ENCODE measurements at places on chromosomes 7 and 10.

DNA sequence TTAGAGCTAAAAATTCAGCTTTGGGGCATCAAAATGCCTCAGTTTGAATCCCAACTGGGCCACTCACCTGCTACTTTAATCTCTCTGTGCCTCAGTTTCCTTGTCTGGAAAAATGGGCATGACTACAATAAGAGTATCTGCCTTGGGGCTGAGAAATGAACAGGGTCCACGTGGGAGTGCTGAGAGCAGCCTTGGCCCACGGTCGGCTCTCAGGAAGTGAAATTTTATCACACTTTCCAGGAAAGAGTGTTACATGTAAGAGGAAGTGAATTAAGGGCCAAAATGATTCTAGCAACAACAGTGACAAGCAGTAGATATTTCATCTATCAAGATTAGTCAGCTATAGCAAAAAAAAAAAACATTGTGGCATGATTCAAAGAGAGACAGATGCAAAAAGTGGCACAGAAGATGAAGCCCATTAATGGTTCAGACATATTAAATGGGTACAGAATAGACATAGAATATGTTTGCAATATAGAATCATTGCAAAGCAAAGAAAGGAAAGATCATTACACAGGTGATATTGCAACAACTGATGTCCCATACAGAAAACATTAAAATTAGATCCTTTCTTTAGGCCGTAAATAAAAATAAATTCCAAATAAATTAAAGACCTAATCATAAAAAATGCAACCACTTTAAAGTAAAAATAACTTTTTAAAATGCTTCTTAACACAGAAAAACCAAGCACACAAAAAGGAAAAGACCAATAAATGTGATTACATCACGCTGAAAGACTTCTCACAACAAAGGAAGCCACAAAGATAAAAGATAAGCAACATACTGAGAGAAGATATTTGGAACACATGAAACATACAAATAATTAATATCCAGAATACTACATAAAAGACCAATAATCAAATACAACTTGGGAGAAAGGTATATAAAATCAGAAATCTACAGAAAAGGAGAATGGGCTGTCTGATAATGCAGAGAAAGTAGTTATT is 4.3 kb downstream of the TMEM273 start:
- DNase-seq: peak; percentile 90

- DNase-seq: no peak
These were observed 53.3 kb downstream of the UNC5B start for GRCh38 chr10:71265618-71266146.

- DNase-seq: peak; percentile 15
These were observed 39.5 kb upstream of the ANKRD1 start for GRCh38 chr10:90960355-90960814.

DNA sequence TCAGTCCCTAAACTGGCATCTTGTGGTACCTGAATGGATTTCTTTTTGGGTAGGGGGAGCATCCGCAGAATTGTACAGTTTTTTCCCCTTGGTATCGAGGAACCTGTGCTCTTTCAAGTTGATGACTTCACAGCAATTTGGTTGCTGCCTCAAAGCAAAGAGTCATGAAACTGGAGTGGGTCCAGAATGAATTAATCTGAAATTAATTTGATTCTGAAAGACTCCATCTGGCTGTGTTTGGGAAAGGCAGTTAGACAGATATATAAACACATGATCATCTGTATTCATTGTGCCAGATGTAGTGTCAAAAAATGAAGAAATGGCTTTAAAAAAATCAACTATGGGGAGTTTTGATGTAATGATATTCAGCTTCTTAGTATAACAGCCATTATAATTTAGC is 136.1 kb downstream of the CELF2 start:
- DNase-seq: no peak

DNA sequence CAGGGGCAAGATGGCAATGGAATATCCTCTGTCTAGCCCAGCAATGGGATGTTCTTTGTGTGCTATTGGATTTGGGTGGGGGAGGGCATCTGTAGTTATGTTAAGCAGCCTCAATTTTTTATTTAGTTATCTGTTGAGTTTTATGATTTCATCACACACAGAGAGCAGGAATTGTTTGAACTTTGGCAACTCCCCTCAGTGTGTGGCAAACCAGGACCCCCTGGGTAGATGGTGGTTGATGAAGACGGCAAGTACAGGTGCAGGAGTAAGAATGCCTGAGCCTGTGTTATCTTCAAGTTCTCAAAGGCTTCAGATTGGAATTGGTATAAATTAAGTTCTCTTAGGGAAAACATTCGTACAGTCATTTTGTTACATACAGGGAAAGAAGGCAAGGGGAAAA is 142.4 kb upstream of the SAMD8 start:
- no peak for DNase-seq

GRCh38 chr7:29854257-29854938 is 48.1 kb downstream of the WIPF3 start:
- peak; percentile 42 for DNase-seq

- DNase-seq: no peak
These were observed 89.8 kb upstream of the COL1A2 start for GRCh38 chr7:94304878-94305277.

GRCh38 chr7:139896831-139897230 is 67.8 kb downstream of the TBXAS1 start:
- DNase-seq: no peak

- DNase-seq: no peak
These were observed 37.4 kb downstream of the RASGEF1A start for GRCh38 chr10:43229208-43230061.

DNA sequence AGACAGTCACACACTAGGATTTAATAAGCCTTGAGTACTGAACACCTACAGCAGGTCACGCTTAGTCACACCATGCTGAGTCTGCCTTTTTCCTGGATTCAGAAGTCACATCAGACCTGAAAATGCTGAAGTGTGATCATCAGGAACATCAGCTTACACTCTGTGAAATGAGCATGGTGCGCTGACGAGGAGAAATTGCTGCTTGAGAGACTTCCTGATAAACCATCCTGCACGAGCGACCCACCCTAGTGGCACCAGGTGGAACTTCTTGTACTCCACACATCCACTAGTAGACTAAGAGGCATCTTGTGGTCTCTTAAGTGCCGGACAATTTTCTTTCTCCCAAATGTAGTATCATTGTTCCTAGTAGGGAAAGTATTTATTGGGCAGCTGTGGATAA is 51.8 kb upstream of the MRLN start:
- no peak for DNase-seq

GRCh38 chr10:97937928-97938327 is 88.3 kb downstream of the GOLGA7B start:
- DNase-seq: no peak

DNA sequence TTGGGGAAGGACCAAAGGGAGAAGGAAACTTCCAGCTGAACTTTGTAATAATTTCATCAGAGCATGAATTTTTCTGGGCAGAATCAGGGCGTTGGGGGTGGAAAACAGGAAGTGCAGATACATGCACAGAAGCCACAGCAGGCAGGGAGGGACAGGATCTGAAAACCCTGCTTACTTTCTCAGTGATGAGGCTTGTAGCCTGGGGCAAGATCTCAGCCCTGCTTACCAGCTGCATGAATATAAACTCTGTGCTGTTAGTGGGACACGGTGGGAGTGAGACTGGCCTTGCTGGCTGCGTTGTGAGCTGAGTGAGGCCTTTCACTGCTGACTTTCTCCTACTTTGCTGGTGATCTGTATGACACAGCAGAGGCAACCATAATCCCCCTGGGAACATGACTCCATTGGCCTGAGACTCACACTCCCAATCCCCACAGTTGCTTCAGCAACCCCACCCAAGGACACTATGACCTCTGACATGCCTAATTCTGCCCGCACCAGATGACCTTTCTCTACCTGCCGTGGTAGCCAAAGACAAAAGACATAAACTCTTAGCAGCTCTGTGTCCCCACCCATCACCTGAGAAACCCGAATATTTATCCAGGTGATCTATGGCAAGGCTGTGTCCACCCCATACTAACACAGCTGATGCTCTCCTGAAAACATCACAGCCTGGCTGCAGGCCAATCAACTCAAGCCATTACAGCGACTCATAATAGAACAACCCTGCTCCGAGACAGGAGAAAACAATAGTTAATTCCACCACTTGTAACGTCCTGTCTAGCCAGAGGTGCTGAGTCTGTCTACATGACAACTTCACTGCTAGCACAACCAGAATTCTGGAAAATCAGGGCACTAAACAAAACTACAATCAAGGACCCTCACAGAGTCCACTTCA is 190.7 kb upstream of the CHRM2 start:
- DNase-seq: peak; percentile 56

DNA sequence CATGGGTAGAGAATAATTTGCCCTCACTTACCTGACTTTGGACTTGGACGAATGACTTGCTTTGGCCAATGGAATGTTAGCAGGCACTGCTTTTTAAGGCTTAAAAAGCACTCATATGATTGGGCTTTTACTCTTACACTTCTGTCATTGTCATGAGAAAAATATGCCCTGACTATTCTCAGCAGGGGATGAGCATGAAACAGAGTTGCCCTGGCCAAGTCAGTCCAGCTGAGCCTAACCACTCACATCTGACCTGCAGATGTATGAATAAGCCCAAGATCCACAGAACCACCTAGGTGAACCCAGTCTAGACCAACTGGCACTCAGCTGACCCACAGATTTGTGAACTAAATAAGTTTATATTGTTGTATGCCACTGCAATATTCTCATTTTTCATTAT is 573.5 kb downstream of the TNS3 start:
- no peak for DNase-seq

DNA sequence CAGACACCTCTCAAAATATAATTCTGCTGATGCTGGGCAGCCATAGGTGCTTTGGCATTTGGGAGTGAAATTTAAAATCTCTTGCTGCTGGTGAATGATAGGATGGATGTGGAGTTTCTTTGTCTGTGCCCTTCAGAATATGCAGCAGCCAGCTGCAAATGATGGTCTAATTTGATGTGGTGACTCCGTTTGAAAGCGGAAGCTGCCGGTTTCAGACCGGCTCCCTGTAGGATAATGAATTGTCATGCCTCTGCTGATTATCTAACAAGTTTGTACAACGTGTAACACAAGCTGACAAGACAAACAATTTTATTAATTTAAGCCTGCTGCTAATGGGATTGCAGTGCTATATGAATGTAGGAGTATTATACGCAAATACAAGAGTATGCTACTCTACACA is 103.5 kb downstream of the SND1 start:
- DNase-seq: peak; percentile 61

DNA sequence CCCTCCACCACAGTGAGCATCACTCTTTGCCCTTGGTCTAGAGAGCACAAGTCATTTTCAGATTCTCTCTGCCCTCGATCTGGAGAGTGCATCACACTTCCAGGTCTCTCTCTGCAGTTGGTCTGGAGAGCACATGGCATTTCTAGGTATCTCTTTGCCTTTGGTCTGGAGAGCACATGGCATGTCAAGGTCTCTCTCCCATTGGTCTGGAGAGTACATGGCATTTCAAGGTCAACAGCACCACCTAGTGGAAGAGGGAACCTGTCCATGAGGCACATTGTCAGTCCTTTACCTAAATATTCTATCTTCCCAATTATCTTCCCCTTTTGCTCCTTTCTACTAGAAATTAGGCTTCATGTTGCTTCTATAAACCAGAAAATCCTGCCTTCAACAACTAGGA is 1139.4 kb downstream of the XPNPEP1 start:
- DNase-seq: peak; percentile 35

- no peak for DNase-seq
These were observed 5.4 kb downstream of the CEP41 start for GRCh38 chr7:130435311-130435854.

DNA sequence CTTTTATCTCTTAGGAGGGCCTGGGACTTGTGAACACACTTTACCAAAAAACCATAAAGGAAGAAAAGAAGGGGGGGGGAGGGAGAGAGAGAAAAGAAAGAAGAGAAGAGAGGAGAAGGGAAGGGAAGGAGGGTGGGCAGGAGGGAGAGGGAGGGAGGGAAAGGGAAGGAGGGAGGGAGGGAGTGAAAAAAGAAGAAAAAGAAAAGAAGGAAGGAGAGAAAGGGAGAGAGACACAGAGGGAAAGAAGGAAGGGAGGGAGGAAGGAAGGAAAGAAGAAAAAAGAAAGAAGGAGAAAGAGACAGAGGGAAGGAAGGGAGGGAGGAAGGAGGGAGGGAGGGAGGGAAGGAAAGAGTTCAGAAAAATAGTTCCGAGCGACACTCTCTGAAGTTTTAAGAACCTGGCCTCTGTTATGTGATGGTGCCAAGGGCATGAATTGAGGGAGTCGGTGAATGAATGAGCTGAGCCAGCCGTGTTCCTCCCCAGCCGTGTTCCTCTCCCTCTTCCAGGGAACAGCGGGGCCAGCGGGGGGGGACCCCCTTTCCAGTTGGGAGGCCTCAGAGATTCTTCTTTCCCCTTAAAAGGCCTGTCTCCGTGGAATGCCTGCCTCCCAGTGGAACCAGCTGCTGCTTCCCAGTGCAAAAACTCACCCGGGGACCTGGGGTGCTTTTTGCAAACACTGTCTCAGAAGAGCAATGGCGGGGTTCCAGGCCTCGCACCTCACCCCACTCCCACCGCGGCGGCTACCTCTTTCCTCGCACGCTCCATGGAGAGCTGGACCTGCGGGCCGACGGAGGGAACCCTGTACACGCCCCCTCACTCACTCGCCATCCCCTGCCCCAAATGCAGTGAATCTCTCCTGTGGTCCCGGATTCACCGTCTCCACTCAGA is 84.1 kb downstream of the FOXL3 start:
- DNase-seq: no peak

- DNase-seq: no peak
These were observed 57.4 kb downstream of the PARP12 start for GRCh38 chr7:140005341-140005740.

GRCh38 chr10:110387983-110388686 is 83.4 kb upstream of the SMNDC1 start:
- DNase-seq: peak; percentile 50

- no peak for DNase-seq
These were observed 19.0 kb upstream of the PFKP start for GRCh38 chr10:3048119-3049019.

DNA sequence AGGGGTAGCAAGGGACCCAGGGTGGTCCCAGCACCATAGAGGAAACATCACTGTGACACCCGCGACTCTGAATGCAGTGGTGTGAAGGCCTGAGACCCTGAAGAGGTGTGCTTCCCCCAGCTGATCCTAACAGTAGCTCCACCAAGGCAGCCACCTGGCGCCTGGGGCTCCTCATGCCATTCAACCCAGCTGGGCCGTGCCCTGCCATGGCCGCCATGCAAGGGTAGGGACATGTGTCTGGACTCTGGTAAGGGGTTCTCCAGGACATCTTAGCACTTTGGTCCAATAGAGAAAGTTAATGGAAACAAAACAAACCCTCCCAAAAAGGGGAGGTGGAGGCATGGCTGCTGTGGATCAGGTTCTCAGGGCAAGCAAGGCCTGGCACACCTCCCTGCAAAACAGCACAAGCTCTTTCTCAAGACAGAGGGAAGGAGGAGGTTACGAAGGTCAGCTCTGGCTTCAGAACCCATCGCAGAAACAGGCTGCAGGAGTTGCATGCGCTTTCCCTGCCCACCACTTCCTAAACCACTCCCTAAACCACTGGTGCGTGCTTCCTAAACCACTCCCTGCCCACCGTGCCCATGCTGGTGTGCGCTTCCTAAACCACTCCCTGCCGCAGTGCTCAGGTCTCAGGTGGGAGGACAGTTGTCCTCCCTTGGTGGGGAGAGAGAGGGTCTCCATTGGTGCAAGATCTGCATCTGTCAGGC is 108.7 kb downstream of the LARP4B start:
- DNase-seq: peak; percentile 79

- no peak for DNase-seq
These were observed 211.8 kb downstream of the CSTF2T start for GRCh38 chr10:51487576-51487975.

GRCh38 chr7:146655928-146656797 is 539.6 kb downstream of the CNTNAP2 start:
- peak; percentile 95 for DNase-seq

- DNase-seq: no peak
These were observed 68.1 kb downstream of the MAD1L1 start for GRCh38 chr7:2164646-2165045.
